ENCODE measurements at places on chromosomes 13 and 19. TPM values are rescaled to one million over a fixed set of nuclear protein-coding genes. Genes with fewer than 3 reads are reported as not detected.

CD320 gene
- total RNA-seq, result 44.9 TPM

ZNF780B gene
- 13.9 TPM for total RNA-seq

KCNC3 gene
- 5.4 TPM for total RNA-seq

FEM1A gene
- total RNA-seq, result 9.3 TPM

ZNF577 gene
- total RNA-seq, result 5.3 TPM

CYP2A6 gene
- not detected for total RNA-seq

MYO16 gene
- 0.10 TPM for total RNA-seq

GFY gene
- not detected for total RNA-seq

PARP4 gene
- total RNA-seq, result 22.2 TPM

LHB gene
- total RNA-seq, result 0.48 TPM

GRCh38 chr13:49217962-49218492 lies 2.1 kb upstream of the MLNR start:
- peaks cover 46% of the 10 kb centered on the region for H3K27me3 ChIP-seq
- peaks cover 2% of the 10 kb centered on the region for H3K36me3 ChIP-seq
- H3K4me1 ChIP-seq, result peaks cover 16% of the 10 kb centered on the region
- no peak overlapping the region for H3K4me3 ChIP-seq
- DNase-seq, result no peak

DNA sequence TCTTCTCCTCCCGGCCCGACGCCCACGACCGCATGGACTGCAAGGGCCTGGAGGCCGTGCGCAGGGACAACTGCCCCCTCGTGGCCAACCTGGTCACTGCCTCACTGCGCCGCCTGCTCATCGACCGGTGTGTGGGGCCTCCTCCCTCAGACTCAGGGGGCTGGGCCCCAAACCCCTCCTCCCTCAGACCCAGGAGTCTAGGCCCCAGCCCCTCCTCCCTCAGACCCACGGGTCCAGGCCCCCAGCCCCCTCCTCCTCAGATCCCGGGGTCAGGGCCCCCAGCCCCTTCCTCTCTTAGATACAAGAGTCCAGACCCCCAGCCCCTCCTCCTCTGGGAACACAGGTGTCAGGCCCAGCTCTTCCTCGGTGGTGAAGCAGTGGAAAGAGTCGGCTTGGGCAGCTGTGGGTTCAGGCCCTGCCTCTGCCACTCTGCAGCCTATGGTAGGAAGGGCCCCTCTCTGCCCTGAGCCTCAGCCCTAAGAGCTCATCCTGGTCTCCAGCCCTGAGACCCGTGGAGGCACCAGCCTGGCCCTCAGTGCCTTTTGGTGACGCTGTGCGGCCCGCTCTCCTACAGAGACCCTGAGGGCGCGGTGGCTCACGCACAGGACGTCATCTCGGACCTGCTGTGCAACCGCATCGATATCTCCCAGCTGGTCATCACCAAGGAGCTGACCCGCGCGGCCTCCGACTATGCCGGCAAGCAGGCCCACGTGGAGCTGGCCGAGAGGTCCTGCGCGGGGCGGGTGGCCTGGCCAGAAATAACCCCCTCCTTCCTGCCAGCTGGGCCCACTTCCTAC lies 3.7 kb upstream of the SPIB start:
- H3K27me3 ChIP-seq, result peaks cover 12% of the 10 kb centered on the region
- no peak overlapping the region for H3K4me3 ChIP-seq
- H3K4me1 ChIP-seq, result peaks cover 3% of the 10 kb centered on the region

DNA sequence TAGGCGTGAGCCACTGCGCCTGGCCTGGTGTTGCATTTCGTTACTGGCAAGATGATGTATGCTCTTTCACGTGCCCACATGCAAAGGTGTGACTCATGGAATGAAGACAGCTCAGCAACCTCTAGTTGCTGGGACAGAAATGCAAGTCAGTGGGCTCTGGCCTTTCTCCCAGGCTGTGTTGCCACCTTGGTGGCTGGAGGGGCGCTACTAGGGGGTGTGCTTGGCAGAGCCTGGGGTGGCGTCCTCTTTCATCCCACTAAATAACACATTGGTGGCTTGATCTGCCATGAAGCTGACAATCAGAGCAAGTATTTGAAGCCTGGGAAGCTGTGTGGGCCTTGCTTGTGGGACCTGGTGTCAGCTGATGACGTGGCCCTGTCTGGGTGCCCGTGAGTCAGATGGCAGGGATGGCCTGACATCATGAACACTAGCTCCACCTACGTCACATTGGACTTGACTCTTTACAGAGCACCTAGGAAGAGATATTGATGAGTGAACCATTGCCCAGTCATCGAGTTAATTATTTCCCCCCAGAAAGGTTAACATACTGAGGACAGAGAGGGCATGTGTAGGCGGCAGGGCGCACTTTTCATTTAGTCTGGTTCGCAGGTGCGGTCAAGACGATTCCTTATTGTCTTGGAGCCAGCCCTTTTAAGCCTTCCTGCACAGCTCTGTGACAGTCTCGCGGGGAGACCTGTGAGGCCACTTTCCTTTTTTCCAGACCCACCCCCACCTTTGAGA lies 154.2 kb downstream of the TM9SF2 start:
- H3K4me3 ChIP-seq, result no peak overlapping the region
- no peaks in the 10 kb centered on the region for H3K27me3 ChIP-seq
- no peaks in the 10 kb centered on the region for H3K36me3 ChIP-seq
- H3K4me1 ChIP-seq, result peaks cover 41% of the 10 kb centered on the region
- peak; percentile 61 for DNase-seq
- peak overlapping the region; percentile 38 for H3K27ac ChIP-seq

DNA sequence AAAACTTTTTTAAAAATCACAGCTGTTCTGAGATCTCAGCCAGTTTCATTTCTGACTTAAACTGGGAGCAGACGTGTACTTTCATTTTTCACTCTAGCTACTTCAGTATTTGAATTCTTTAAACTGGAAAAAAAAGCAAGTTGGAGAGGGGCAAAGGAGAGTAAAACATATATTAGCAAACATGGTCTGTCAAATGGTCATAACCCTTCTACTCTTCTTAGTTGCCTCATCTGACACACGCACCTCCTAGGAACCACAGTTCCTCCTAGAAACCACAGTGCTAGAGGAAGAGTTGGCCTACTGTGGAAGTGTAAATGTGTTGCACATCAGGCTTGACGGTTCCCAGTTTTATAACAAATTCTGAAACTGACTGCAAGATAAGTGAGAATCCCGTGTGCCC lies 47.2 kb downstream of the TM9SF2 start:
- DNase-seq, result no peak
- no peak overlapping the region for H3K27ac ChIP-seq
- H3K4me1 ChIP-seq, result peaks cover 29% of the 10 kb centered on the region
- no peaks in the 10 kb centered on the region for H3K27me3 ChIP-seq
- peaks cover 76% of the 10 kb centered on the region for H3K36me3 ChIP-seq

DNA sequence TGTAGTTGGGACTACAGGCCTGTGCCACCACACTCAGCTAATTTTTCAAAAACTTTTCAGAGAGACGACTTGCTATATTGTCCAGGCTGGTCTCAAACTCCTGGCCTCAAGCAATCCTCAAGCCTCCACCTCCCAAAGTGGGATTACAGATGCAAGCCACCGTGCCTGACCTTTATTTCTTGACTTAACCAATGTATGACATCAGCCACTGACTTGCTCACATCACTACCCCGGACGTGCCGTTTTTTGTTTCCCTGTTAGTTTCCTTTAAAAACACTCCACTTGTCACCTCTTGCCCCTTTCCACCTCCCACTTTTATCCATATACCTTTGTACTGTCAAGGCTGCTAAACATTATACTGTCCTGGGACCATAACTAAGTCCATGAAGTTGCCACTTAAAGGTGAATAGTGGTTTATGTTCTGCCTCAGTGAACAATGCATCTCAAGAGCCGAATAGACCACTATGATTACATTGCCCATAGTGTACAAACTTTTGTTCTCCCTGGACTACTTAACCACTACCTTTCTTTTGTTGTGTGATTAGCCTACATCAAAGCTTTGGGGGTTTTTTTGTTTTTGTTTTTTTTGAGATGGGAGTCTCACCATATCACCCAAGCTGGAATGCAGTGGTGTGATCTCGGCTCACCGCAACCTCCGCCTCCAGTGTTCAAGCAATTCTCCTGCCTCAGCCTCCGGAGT lies 2.3 kb upstream of the EPHX3 start:
- peaks cover 12% of the 10 kb centered on the region for H3K4me1 ChIP-seq
- H3K36me3 ChIP-seq, result peaks cover 23% of the 10 kb centered on the region
- no peak overlapping the region for H3K4me3 ChIP-seq
- H3K27ac ChIP-seq, result peak overlapping the region; percentile 50

DNA sequence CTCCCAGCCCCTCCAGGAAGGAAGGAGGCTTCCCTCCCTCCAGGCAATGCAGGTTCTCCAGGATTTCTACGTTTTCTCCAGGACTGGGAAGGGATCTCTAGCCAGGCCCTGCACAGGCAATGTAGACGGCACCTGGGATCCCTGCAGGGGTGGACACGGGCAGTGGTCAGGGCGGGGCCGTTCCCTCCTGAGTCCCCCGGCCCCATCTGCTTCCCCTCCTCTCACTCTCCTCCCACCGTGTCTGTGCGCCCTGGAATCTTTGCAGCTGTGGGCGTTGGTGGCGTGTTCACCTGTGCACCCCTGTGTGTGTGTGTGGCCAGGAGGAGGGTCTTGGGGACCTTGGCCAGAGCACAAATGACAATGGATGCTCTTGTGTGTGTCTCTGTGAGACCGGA lies 10.0 kb downstream of the NRTN start:
- no peak overlapping the region for H3K27ac ChIP-seq
- no peaks in the 10 kb centered on the region for H3K4me1 ChIP-seq
- no peaks in the 10 kb centered on the region for H3K36me3 ChIP-seq
- no peak overlapping the region for H3K4me3 ChIP-seq
- no peak for DNase-seq

GRCh38 chr19:18416778-18417249 lies 2.4 kb upstream of the SSBP4 start:
- peak; percentile 79 for DNase-seq
- H3K27me3 ChIP-seq, result peaks cover 20% of the 10 kb centered on the region
- peaks cover 56% of the 10 kb centered on the region for H3K4me1 ChIP-seq

DNA sequence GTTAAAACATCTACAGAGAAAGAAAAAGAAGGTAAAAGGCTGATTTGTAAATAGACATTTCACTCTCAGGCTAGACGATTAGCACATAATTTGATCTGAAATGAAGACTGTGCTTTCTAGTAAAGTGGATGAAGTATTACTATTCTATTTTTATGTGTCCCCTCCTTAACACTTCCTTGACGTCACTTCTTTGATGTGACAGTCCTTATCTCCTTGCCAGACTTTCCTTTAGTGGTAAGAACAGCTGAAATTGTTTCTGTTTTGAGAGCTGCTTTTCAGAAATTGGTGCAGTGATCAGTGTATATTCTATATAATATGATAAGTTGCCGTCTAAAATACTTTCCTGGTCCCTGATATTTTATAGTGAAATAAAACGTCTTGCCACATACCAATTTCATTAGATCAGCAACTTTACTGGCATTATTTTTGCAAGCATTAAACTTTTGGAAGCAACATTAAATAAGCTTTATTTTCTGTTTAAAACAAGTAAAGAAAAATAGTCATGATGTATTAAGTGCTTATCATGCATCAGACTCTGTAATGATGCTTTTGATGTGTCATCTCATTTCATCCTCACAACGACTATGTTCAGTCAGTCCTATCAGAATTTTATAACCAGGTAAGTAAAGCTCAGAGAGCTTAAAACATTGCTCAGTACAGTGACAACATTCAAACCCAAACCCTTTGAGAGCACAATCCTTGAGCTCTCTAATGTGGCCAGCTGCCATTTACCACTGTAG lies 210.3 kb upstream of the PCDH9 start:
- no peaks in the 10 kb centered on the region for H3K36me3 ChIP-seq
- no peak overlapping the region for H3K27ac ChIP-seq
- no peaks in the 10 kb centered on the region for H3K27me3 ChIP-seq

GRCh38 chr13:57637515-57637914 lies 6.0 kb downstream of the PCDH17 start:
- no peak overlapping the region for H3K27ac ChIP-seq
- H3K4me3 ChIP-seq, result no peak overlapping the region
- H3K27me3 ChIP-seq, result peaks cover 22% of the 10 kb centered on the region
- H3K4me1 ChIP-seq, result peaks cover 2% of the 10 kb centered on the region
- H3K36me3 ChIP-seq, result peaks cover 5% of the 10 kb centered on the region
- no peak for DNase-seq

GRCh38 chr13:84931264-84931663 lies 868.0 kb downstream of the SLITRK6 start:
- H3K27ac ChIP-seq, result no peak overlapping the region
- peaks cover 2% of the 10 kb centered on the region for H3K4me1 ChIP-seq
- H3K36me3 ChIP-seq, result no peaks in the 10 kb centered on the region
- no peak for DNase-seq
- no peaks in the 10 kb centered on the region for H3K27me3 ChIP-seq

- DNase-seq, result no peak
- no peak overlapping the region for H3K27ac ChIP-seq
- H3K4me3 ChIP-seq, result no peak overlapping the region
- peaks cover 6% of the 10 kb centered on the region for H3K27me3 ChIP-seq
- no peaks in the 10 kb centered on the region for H3K4me1 ChIP-seq
Observed at GRCh38 chr19:33292595-33293254, 9.6 kb downstream of the CEBPA start.

- H3K4me1 ChIP-seq, result peaks cover 13% of the 10 kb centered on the region
- peak; percentile 25 for DNase-seq
- H3K27ac ChIP-seq, result no peak overlapping the region
- H3K4me3 ChIP-seq, result no peak overlapping the region
- H3K27me3 ChIP-seq, result no peaks in the 10 kb centered on the region
Observed at GRCh38 chr19:20482721-20483120, 82.9 kb downstream of the ZNF737 start.

- no peaks in the 10 kb centered on the region for H3K4me1 ChIP-seq
- peaks cover 4% of the 10 kb centered on the region for H3K36me3 ChIP-seq
- H3K4me3 ChIP-seq, result no peak overlapping the region
- peak; percentile 33 for DNase-seq
- peaks cover 22% of the 10 kb centered on the region for H3K27me3 ChIP-seq
Observed at GRCh38 chr19:15702534-15702930, 25.3 kb upstream of the OR10H2 start.

GRCh38 chr19:47122359-47123335 lies 8.0 kb upstream of the SAE1 start:
- no peaks in the 10 kb centered on the region for H3K36me3 ChIP-seq
- no peak overlapping the region for H3K4me3 ChIP-seq
- H3K27me3 ChIP-seq, result no peaks in the 10 kb centered on the region

DNA sequence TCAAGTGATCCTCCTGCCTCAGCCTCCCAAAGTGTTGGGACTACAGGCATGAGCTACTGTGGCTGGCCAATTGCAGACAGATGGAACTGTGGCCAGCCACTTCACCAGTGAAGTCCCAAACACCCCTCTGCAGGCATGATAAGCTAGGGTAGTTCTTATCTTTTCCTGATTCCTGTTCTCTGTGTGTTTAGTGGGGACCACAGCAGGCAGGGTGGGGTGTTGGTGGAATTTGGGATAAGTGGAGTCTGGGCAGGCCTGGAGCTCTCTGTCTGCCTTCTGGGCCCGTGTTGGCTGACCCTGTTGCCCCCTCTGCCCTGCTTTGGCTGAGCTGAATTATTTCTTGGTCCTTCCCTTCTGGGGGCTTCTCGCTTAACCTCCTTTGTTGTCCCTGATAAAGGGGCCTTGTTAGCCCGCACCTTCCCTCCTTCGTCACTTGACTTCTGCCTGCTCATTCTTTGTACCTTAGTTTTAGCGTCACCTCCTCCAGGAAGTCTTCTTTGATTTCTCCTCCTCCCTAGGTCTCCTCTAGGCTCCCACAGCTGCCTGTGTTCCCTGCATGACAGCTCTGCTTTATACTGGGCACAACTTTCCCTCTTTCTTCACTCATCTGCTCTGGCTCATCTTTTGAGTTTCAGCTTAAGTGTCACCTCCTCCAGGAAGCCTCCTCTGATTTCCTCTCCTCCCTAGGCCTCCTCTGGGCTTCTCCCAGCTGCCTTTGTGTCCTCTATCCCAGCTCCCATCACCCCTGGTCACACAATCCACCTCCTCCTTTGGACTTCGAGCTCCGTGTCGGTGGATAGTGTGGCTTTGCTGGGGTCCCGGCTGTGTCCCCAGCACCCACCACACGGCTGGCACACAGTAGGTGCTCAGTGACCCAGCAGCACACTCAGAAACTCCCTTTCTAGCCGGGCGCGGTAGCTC lies 1.7 kb upstream of the NCLN start:
- H3K4me1 ChIP-seq, result peaks cover 52% of the 10 kb centered on the region
- peak overlapping the region; percentile 97 for H3K4me3 ChIP-seq
- H3K27ac ChIP-seq, result peak overlapping the region; percentile 71
- H3K36me3 ChIP-seq, result peaks cover 29% of the 10 kb centered on the region
